ENCODE measurements at places on chromosomes 1 and 21.

GRCh38 chr1:211331011-211331709 is 4.5 kb downstream of the TRAF5 start:
- DNase-seq: no peak

DNA sequence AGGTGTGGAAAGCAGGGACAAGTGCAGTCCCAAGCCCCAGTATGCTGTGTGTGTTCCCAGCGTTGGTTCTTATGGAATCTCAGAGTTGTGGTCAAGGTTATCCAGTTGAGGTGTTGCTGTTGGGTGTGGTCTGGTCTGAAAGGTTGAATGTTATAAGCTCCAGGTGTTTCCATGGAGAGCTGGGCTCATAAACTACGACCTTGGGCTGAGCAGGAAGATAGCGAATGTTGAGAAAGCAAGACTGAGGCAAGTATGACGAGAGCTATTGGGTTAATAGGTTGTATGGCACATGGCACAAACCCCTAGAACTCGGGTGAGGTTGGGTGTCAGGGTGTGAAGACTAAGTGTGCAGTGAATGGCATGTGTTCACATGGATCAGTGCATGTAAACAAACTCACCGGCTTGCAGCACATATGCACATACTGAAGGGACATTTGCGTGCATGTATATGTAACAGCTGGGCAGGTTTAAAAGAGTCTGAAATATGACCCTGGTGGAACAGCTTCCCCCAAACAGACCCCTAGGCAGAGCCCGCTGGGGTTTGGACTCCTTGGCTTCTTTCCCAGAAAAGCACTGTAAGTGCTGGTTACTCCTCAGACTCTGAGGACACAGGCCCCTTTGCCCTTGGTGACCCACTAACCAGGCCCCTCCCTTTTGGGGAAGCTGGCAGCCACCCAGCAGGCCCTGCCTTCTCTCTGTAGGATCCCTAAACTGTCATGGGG is 117.5 kb downstream of the NAV1 start:
- DNase-seq: no peak

DNA sequence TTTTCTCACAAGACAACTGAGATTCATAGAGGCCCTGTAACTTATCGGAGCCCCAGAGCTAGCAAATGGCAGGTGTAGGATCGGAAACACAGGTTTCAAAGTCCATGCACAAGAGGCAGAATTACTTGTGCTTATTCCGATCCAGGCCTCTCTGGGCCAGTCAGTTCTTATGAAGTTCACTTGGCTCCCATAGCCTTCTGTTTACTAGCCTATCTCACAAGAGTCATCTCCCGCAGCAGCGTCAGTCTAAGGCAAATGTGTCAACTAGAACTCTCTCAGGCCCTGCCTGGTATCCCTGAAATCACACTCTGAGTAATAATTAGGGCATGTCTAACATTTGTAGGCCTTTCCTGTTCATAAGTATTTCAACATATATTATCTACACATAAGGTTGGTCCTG is 43.3 kb downstream of the PHC2 start:
- no peak for DNase-seq

DNA sequence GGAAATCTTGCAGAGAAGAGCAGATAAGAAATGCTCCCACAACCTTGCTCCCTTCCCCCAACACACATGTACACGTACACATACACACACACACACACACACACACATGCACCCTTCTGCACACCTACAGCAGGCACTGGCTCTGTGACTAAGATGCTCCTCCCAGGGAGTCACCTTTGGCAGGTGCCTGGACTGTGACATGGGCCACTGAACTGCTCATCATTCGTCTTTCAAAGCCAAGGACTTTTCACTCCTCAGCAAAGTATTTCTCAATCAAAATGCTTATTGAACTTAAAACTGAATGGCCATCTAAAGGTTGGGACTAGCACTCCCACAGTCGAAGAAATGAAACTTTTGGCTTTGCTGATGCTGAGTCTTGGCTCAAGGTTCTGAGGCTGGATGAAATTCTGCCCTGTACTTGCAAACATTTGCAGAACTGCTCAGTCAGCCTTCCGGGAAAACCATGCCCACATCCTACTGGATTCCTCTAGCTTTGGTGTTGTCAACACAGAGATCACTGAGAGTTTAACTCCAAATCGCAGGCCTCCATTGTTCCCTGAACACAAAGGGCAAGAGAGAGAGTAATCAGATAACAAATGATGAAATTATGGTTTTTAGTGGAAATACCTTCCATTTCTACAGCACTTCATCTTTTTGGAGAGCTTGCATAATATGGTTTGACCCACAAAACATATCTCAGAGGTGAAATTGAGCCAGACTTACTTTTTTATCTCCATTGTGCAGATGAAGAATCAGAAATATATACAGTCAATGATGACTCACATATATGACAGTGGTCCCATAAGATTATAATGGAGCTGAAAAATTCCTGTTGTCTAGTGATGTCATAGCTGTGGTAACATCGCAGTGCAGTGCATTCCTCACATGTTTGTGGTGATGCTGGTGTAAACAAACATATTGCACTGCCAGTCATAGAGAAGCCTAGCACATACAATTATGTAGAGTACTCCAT is 72.4 kb upstream of the BCAR3 start:
- no peak for DNase-seq

GRCh38 chr1:226723657-226724532 is 15.2 kb downstream of the ITPKB start:
- DNase-seq: peak; percentile 73

DNA sequence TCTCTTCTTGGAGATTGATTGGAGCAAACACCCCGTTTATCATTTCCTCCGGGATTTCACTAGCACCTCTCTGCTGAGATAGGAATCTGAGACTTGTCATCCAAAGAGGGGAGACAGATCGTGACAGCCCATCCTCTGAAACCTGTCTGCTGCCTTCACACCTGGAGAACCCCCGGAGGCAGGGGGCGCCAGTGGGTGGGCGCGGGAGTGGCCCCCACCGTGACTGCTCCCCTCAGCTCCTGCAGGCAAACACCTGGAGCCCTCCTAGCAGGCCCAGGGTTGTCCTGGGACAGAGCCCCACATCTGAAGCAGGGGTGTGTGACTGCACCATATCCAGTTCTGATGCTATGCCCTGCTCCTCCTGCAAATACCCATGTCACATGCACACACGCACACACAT is 209.5 kb upstream of the POU3F1 start:
- DNase-seq: no peak

- DNase-seq: peak; percentile 57
These were observed at the start of gene RNF187 for GRCh38 chr1:228487336-228488124. Gene RNF187 (plus strand): TSS chr1:228487382.

- DNase-seq: no peak
These were observed 79.1 kb downstream of the POFUT2 start for GRCh38 chr21:45208627-45208951.

DNA sequence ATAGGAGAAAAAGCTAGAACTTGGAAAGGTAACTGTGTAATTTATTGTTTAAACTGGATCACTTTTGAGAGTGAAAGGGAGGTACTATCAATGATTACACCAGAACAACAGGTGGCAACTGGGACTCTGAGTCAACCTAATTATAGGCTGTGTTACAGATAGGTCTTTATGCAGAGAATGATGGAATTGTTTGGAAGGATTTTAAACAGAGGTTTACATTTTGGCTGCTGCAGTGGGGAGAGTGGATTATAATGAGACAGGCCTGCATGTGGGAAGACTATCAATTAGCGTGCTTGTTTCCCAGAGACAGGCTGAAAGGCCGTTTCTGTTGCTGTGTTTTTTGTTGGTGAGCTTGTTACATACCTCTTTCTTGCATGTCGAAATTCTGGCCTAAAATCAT is 432.9 kb downstream of the PLA2G4A start:
- peak; percentile 47 for DNase-seq

- no peak for DNase-seq
These were observed 28.2 kb upstream of the TEKT2 start for GRCh38 chr1:36055706-36056105.

GRCh38 chr1:181490740-181491712 is 7.7 kb downstream of the CACNA1E start:
- DNase-seq: no peak

GRCh38 chr1:81550753-81551152 is 250.0 kb upstream of the ADGRL2 start:
- no peak for DNase-seq

Measured in NCI-H774 (cell line).